Head of caudate nucleus (tissue), 42 donors: ENCODE measurements at places on chromosomes 1 and 21.

GRCh38 chr1:52366517-52366827, 467 bp upstream of the CC2D1B start:
- no peak for DNase-seq

DNA sequence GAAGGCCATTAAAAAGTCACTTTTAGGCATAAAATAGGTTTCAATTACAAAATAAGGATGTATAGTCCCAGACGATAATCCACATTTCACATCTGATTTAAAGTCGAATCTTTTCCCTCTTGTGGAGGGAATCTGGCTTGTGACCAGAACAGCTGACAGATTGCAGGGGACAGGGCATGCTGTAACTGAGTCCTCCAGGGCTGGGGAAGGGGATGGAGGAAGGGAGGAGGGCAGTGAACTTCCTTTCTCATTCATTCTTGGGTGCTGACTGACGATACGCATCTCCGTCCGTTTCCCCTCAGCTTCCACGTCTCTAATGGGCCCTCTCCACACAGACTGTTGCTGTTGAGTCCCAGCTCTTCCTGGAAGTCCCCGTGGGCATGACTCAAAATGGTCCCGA, 108.1 kb upstream of the CSF3R start:
- no peak for DNase-seq

- DNase-seq, result no peak
These were observed 481.7 kb upstream of the NR5A2 start for GRCh38 chr1:199545780-199546179.

GRCh38 chr1:201251851-201252430, 31.4 kb upstream of the PKP1 start:
- DNase-seq, result no peak

DNA sequence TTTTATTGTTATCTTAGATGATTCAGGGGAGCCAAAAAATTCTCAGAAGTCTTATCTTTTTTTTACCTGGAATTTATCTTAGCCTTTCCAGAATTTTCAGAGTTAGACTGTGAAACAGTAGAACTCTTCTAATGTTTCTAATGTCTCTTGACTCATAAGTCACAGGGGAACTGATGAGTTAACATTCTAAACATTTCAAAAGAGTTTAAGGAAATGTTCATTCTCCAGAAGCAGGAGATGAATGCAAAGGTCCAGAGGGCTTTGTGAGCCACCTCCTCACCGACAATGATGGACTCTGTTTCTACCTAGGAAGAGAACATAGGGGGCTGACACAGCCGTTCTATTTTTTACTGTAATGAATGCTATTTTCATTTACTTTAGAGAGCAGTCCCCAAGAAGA, 157.5 kb downstream of the BRINP2 start:
- no peak for DNase-seq

GRCh38 chr1:214386747-214387146, 105.8 kb downstream of the SMYD2 start:
- DNase-seq, result no peak

- no peak for DNase-seq
These were observed 567.3 kb upstream of the CXADR start for GRCh38 chr21:16945580-16945979.

- DNase-seq, result no peak
These were observed 96.8 kb upstream of the RUNX3 start for GRCh38 chr1:25026730-25027450.

DNA sequence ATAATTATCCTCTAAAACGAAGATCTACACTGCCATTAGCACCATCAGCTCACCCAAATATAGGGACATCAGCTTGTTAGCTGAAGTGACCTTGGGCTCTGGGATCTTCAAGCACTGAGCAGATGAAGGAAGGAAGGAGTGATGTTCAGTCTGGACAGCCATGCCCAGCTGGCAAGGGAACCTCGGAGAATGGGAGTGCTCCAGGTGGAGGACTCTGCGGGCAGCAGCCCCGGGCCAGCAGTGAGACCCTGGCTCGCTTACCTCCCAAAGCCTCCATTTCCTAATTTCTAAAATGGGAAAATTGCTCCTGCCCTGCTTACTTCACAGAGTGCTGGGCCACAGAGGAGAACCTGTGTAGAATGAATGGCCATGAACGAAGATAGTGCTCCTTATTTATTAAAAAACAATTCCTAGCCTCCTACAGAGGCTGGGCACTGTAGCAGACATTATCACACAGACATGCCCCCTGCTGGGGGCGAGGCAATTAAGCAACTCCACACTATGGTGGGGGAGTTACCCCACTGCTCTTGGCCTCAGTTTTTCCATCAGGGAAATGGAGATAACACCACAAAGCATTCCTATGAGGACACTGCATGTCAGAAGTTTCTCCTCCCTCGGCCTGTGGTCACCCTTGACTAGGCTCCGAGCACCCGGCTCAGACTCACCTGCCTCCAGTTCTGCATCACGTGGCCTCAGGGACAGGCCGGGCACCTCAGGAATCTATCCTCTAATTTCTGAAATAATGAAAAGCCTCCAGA, 117.6 kb downstream of the KCNN3 start:
- DNase-seq, result no peak

- DNase-seq, result no peak
These were observed 279.5 kb downstream of the KIF26B start for GRCh38 chr1:245434280-245434679.

- no peak for DNase-seq
These were observed 31.4 kb downstream of the KCNC4 start for GRCh38 chr1:110241516-110241915.

DNA sequence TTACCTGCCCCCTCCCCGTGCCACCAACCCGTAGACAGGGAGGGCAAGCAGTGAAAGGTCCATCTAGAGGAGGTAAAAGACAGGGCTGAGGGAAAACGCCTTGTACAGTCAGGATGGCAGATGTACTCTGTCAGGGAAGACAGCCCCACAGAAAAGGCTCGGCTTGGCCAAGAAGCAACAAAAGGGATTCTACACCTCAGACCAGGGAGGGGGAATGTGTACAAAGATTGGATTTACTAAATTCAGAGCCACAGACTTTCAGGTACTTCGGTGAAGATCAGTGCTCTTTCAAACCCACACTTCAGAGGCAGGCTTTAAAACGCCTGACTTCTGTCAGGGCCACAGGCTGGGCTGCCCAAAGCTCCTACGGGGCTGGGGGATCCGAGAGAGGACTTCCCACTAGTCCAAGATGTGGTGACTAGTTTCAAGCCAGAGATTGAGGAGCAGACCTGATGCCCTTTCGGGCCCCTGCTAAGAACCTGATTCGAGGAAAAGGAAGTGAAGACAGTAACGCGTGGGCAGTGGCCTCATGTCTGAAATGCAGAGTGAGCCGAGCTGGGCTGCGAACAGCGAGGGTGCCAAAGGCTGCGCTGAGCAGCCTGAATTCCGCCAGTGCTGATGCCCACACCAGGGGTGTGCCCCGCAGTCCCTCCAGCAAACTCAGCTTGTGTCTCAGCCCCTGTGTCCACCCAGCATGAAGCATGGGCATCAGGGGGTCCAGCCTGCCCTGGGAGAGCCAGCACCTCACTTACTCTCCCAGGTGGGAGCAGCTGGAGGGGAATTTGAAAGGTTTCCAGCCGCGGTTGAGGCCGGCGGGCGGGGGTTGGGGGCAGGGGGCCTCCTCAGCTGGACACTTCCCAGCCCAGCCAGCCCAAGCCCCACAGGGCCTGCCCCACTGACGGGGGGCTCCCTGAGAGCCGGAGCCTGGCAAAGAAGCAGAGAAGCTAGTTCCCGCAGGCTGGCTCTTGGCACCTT, 36.2 kb downstream of the KIAA1614 start:
- no peak for DNase-seq

DNA sequence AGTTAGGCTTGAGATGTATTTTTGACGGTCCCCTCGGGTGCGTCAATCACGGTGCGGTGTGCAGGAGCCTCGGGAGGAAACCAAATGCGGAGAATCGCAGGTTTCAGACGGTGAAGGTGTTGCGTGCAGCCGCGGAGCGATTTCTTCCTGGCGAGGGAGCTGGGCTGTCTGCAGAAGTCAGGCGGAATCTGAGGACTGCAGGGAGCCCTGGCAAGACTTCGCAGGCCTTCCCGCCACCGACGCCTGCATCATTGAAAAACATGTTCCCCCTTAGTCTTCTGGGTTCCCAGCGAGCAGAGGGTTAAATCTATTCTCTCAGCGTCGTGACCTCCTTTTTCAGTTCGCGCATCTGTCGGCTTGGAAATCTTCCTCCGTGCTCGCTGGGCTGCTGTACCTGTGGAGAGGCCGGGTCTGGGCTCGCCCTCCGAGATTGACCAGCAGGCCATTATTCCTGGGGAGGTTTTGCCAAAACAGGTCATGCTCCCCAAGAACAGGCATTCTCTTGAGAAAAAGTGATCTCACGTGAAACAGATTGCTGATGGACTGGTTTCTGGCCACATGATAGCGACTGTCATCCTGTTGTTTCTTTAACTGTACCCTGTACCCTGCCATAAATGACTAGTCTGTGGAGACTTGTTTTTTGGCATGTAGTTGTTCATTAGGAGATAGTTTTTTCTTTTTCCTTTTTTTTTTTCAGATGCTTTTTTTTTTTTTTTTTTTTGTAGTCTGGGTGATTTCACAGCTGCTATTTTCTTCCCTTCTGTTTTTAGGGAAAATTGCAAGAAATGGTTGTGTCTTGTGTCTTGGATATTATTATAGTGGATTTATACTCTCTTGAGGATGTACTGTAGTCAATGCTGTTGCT, 894 bp downstream of the EPB41 start:
- no peak for DNase-seq

DNA sequence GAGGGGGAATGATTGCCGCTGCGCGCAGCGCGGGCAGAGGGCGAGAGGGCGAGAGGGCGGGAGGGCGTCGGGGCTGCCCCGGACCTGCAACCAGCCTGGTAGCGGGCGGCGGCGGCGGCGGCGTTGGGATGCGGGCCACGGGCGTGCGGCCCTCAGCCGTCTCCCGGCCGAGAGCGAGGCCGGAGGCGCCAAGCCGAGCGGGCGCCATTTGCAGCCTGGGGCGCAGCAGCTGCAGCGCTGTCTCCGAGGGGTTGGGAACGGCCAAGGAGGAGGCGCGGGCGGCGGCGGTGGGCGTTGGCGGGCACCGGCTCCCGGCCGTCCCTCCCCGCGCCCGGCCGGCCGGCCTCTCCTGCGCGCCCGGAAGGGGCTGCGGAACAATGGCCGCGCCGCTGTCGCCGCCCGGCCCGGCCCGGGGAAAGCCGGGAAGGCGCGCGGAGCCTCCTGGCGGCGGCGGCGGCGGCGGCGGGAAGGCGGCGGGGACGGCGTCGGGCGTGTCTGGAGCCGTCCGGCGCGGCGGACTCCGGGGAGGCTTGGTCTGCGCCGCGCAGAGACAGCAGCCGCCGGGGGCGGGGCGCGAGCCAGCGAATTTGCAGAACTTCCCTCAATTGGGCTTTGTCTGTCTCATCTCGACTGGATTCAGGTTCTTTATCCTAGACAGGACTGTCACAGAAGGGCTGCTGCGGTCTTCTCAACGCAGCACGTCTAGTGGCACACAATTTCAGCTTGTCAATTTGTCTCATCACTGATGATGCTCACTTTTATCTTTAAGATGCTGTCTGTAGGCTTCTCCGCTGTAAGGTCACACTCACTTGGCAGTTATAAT, 35.7 kb downstream of the ZBTB8B start:
- peak; percentile 71 for DNase-seq

GRCh38 chr1:242784084-242784483, 259.6 kb upstream of the PLD5 start:
- DNase-seq, result no peak

GRCh38 chr1:208108213-208108608, 136.0 kb downstream of the PLXNA2 start:
- no peak for DNase-seq

- no peak for DNase-seq
These were observed 30.9 kb upstream of the SSX2IP start for GRCh38 chr1:84721152-84721551.

GRCh38 chr1:243849421-243850201, 432 bp downstream of the AKT3 start:
- peak; percentile 69 for DNase-seq

- DNase-seq, result no peak
These were observed 40.1 kb downstream of the CHAF1B start for GRCh38 chr21:36425286-36425685.

DNA sequence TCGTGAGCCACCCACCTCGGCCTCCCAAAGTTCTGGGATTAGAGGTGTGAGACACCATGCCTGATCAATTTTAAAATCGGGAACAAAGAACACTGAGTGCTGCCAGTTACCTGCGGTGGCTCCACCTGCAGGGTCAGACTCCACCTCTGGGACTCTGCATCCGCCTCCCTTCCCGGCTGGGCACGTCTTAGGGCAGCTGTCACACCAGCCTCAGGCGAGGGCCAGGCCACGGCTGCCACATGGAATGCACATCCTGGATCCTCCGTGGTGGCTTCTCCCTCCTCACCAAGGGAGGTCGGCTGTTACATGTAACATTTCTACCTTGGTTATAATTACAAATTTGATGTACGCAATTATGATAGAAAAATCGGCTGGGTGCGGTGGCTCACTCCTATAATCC, 5.9 kb upstream of the MXRA8 start:
- no peak for DNase-seq

- no peak for DNase-seq
These were observed 93.7 kb downstream of the CTH start for GRCh38 chr1:70504821-70505193.

GRCh38 chr21:16059981-16060380, 330.2 kb downstream of the USP25 start:
- no peak for DNase-seq

GRCh38 chr1:234168061-234168724, 205.1 kb upstream of the COA6 start:
- no peak for DNase-seq

DNA sequence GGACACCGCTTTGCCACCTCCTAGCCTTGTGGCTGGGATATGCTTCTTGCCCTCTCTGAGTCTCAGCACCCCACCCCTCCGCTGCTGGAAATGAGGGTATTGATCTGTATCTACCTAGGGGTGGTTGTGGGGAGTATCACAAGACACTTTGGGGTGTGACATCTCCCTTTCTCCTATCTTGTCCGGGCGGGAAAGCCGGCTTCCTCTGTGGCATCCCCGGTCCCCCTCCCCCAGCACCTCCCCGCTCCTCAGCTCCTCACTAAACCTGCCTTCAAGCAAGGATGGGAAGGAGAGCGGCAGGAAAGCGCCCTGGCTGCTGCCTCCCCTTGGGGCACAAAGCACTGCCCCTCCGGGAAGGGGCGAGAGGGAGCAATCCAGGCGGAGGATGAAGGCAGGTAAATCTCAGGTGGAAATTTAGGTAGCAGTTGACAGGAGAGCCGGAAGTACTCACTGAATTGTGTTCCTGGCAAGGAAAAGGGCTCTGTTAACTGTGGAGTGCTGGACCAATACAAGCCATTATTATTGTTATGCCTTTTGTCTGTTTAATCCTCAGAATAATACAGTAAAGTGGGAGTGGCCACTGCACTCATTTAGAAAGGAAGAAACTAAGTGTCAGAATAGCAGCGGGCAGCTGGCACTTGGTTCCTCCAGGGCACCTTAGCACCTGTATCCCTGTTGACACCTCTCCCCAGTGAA, 49.0 kb upstream of the LRP8 start:
- DNase-seq, result no peak

DNA sequence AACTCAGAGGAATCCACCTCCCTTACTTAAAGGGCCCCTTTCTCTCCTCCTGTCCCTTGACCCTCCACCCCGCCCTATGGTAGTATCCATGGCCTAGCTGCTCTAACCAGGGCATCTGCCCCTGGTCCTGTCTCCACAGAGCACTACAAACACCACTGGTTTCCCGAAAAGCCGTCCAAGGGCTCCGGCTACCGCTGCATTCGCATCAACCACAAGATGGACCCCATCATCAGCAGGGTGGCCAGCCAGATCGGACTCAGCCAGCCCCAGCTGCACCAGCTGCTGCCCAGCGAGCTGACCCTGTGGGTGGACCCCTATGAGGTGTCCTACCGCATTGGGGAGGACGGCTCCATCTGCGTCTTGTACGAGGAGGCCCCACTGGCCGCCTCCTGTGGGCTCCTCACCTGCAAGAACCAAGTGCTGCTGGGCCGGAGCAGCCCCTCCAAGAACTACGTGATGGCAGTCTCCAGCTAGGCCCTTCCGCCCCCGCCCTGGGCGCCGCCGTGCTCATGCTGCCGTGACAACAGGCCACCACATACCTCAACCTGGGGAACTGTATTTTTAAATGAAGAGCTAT, 1.7 kb downstream of the BTG2 start:
- DNase-seq, result peak; percentile 50
